ENCODE measurements at places on chromosomes 3 and 15.

DNA sequence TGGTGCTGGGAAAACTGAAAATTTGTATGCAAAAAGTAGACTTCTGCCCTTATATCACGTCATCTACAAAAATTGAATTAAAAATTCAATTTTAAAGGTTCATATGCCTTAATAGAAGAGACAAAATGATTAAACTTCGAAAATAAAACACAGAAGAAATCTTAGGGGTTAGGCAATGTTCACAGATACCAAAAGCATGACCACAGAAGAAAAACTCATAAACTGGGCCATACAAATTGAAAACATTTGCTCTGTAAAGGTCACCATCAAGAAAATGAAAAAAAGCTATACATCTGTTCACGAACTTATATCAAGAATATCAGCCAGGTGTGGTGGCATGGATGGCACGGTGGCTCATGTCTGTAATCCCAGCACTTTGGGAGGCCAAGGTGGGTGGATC is 245.1 kb downstream of the PCCB start:
- no peak for DNase-seq

- no peak for DNase-seq
These were observed 156.5 kb upstream of the LPP start for GRCh38 chr3:187997490-187997889.

DNA sequence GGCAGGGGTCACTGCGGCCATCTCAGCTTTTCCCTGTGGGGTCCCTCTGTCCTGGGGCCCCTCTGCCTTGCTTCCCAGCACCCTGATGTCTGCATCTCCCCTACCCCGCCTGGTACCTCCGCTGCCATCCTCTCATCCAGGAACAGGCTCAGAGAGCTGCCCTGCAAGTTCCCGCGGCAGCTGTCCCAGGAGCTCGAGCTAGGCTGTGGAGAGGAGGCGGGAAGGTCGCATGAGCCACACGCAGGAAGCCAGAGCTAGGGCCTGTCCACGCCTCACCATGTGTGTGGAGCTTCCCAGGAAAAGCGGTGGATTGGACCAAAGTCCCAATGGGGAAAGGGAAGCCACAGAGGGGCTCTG is 12.5 kb downstream of the PLA2G4B start:
- DNase-seq = no peak

- DNase-seq = peak; percentile 58
These were observed 7.8 kb upstream of the ACSBG1 start for GRCh38 chr15:78242128-78242527.

- DNase-seq = no peak
These were observed 388.2 kb downstream of the CACNA2D3 start for GRCh38 chr3:54510506-54510905.

DNA sequence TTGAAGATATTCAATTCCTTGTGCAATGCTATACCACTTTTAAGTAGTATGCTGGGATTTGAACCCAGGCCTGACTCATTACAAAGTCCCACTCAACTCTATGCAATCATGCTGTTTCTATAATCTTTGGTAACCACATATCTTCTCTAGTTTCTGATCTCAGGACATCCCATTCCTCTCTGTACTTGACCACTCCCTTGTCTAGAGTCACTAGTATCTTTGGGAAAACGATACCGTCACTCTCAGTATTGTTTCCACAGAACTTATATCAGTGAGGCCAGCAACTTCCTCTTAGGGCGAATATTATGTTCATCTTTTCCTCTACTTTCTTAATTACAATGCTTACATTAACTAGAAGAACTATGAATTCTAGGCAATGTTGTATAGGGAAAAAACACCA is 137.3 kb upstream of the TSPAN3 start:
- no peak for DNase-seq

DNA sequence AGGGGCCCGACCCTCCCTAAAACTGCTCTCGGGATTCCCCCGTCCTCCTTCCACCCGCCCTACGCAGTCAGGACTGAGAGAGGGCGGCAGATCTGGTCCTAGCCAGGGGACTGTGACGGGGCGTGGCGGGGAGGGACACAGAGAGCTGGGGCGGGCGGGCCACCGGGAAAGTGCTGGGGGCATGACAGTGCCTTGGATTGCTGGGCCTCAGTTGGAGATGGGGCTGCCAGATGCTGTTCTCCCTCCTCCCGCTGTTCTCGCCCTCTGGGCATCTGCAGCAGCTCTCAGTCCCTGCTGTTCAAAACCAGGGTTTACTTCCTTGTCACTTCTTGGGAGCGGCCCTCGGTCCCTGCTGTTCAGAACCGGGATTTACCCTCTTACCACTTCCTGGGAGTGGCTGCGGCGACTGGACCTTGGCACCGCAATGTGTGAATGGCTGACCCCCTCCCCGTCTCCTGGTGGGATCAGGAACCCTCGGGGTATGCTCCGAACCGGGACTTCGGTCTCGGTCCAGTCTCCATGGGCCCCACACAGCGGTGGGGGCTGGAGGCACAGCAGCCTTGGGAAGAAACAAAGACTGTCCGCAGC is 1.8 kb upstream of the RPP25 start:
- no peak for DNase-seq

- DNase-seq = no peak
These were observed 31.6 kb downstream of the ARRDC4 start for GRCh38 chr15:97991972-97992541.

GRCh38 chr3:131630807-131631206 is 128.0 kb upstream of the MRPL3 start:
- no peak for DNase-seq

GRCh38 chr3:25897019-25897418 is 107.1 kb downstream of the OXSM start:
- peak; percentile 14 for DNase-seq

GRCh38 chr3:149623824-149624223 is 34.0 kb downstream of the WWTR1 start:
- DNase-seq = no peak

DNA sequence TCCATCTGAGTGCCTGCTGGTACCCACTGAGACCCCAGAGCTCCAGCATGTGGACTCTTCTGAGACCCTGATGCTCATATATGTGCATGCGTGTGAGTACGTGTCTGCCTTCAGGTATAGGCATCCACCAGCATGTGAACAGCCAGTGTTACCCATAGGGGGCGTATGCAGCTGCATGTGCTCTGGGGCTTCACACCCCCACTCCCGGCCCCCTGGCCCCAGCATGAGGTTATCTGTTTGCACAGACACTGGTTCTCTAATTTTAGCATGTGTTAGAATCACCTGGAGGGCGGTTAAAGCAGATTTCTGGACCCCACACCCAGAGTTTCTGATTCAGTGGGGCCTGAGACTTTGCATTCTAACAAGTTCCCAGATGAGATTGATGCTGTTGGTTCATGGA is 824 bp upstream of the CILP start:
- DNase-seq = peak; percentile 71

DNA sequence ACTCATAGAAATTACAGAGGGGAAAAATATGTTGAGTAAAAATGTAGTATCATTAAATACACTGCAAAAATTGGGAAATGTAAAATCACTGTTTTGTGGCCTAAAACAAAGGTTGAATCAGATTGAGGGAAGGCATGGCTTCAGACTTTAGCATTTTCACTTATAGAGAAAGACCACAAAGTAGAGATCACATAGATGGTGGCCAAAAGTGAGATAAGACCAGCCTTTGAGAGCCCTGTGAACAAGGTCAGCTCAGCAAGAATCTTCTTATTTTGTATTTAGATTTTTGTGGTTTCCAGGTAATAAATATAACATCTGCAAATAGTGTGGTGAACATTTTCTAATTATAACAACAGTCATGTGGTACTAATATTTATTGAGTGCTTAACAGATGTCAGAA is 544.8 kb upstream of the DPPA4 start:
- DNase-seq = no peak

DNA sequence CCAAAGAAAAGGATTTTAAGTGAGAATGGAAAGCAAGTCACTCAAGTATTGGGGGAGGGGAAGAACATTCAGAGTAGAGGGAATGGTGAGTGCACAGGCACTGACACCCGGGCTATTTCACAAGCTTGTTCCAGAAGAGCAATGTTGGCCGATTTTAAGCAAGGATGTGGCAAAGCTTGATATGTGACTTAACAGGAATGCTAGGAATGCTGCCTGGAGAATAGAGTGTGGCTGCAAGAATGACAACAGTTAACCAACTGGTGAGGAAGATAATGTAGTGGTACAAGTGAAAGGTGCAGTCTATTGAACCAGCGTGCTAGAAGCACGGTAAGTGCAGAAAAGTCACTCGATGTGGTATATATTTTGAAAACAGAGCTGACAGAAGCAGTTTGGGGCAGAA is 6.2 kb upstream of the CCDC80 start:
- DNase-seq = no peak

DNA sequence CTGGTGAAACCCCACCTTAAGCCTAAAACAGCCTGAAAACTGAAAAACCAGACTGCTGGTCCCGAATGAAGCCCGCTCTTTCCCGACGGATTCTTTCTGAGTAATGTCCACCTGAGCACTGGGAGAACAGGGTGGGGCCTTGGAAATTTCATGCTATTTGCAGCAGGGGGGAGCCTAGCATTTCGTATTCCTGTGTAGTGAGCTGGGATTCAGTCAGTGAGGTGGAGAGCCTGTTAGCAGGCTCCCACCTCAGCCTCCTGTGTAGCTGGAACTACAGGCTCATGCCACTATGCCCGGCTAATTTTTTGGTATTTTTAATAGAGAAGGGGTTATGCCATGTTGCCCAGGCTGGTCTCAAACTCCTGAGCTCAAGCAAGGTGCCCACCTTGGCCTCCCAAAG is 74.7 kb downstream of the CMTM8 start:
- DNase-seq = no peak

DNA sequence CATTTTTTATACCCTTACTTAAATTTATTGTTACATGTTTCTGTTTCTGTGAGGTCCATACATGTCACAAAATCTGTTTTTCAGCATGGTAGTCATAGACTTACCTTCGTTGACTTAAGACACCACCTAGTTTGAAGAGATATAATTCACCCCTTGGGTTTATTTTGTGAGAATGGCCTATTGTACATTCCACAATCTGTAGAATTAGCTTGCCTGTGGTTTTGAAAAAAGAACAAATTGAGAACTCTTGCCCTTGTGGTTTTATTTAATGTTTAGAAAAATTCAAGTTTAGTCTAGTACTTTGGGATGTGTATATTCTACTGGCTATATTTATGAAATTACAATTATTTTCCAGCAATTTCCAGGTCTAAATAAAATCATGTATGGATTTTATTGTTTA is 31.6 kb downstream of the FILIP1L start:
- DNase-seq = no peak

GRCh38 chr3:145170121-145170520 is 990.9 kb downstream of the PLOD2 start:
- no peak for DNase-seq

DNA sequence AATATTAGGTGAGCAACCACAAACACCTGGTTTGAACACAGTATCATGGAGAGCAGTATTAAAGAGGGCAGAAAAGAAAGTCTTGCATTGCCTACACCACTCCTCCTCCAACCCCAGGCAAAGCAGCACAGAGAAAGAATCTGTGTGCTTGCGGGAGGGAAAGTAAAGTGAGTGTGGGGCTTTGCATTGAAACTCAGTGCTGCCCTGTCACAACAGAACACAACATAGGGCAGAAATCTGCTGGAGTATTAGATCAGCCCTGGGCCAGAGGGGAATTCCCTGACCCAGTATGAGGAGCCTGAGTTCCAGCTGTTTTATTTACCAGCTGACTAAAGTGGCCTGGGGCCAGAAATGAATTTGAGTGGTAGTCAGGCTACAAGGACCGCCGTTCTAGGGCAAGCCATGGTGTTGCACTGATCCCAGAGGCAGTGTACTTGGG is 75.5 kb downstream of the SPATA16 start:
- no peak for DNase-seq

DNA sequence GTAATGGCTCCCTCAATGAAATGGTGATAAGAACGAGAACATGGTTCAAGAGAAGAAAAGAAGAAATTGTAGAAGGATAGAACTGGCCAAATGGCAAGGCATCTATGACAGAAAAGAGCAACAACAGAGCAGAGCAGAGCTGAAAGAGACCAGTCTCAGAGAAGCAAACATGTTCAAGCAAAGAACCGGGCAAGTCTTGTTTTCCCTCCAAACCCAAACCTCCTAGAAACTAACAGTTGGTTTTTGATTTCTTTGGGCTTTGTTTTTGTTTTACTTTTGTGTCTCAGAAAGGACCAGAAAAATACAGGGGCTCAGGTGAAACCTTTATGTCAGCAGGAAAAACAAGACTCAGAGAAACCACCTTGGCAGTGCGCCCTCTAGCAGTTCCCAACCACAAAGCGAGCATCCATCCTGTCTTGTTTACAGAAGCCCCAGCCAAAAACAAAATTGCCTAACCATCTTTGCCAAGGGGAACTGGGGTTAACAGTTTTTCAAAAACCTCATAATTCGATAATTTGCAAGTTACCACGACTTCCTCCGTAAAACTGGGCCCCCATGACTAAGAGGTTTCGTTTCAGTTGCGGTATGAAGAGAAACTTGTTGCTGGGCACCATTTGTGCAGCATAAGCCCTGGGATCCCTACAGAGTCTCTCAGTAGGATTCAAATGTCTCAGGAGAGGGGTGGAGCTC is 159.2 kb upstream of the SLC24A5 start:
- peak; percentile 17 for DNase-seq

DNA sequence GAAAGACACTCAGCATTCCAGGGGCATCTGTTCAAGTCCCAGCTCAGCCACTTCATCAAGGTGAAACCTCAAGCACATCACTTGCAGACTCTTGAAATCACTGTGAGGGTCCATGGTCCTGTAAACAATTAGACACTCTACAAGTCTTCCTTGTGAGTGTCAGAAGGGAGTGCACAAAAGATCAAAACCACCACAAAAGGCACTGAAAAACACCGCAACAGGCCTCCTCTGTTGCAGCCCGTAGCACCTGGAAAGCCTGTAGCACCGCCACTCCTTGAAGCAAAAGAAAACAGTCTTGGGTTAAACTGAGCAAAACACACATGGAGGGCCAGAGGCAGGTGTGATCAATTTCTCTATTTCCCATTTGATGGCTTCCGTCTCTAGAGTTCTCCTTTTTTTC is 63.8 kb upstream of the SNRK start:
- no peak for DNase-seq

- peak; percentile 69 for DNase-seq
These were observed 35.9 kb downstream of the SAXO2 start for GRCh38 chr15:82298520-82298919.

GRCh38 chr15:45849136-45849535 is 214.3 kb downstream of the SQOR start:
- DNase-seq = no peak

GRCh38 chr15:62672268-62672667 is 370.3 kb upstream of the TPM1 start:
- no peak for DNase-seq

GRCh38 chr15:55928955-55929354 is 64.5 kb downstream of the NEDD4 start:
- DNase-seq = no peak

DNA sequence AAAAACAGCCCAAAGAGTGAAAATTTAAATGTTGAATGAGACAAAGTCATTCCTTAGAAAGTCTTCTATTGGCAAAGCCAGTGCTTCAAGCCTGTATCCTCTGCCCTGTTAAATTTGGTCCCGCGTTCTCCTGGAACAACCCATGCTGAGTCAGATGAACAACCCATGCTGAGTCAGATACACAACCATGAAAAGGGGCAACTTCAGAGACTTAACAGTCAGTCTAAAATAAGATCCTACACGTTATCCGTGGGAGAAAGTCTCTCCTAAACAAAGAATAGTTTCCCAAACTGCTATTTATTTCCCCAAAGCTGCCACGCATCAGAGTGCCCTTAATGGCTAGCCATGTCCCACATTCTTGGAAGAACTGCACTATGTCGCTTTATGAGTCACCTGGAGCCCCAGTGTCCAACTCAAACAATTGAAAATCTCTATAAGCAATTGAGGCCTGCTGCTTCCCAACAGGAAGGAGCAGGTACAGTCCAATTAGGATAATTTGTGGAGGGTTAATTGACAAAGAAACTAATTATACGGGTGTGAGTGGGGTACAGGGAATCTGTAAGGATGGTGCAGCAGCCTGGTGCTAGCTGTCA is 66.1 kb downstream of the WHAMM start:
- no peak for DNase-seq

GRCh38 chr3:133899311-133899710 is 3.6 kb upstream of the RAB6B start:
- no peak for DNase-seq

Data from activated CD4-positive, alpha-beta T cell treated with anti-CD3 and anti-CD28 coated beads for 48 hours (primary cell).